ENCODE measurements at places on chromosomes 4 and X.

DNA sequence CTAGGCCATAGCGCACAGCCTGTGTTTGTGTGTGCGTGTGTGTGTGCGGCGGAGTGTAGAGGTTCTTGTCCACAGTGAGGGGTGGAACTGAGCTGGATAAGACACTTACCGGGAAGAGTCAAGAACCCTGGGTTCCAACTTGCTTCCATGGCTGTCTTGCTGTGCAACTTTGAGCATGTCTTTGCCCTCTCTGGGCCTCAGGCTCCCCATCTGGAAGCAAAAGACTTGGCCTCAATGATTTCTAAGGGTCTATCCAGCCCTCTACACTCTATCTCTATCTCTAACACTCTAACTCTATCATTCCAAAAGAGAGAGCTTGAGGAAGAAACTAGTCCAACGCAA, 121.3 kb upstream of the PJA1 start:
- DNase-seq: no peak

GRCh38 chr4:33714971-33715370, 2529.3 kb downstream of the ARAP2 start:
- no peak for DNase-seq

DNA sequence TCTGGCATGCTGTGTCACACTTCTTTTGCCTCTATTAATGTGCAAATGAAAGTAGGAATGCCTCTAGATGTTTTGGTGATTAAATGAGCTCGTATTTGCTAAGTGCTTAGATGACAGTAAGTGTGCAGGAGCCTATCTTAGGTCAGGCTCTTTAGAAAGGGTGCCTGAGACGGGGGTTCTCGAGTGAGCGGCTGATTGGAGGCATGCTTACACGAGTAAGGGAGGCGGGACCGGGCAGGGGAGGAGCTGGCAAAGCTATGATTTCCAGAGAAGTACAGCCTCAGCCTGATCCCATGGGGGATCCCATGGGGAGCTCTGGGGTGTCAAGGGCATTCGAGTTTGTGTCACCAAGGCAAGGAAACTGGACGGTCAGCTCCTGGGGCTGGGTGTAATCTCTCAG, 44.8 kb downstream of the CLDN34 start:
- no peak for DNase-seq

GRCh38 chr4:139913398-139913990, 240.5 kb downstream of the MAML3 start:
- DNase-seq: no peak

- no peak for DNase-seq
Measured at GRCh38 chrX:151183912-151184565, 7.7 kb downstream of the GPR50 start.

DNA sequence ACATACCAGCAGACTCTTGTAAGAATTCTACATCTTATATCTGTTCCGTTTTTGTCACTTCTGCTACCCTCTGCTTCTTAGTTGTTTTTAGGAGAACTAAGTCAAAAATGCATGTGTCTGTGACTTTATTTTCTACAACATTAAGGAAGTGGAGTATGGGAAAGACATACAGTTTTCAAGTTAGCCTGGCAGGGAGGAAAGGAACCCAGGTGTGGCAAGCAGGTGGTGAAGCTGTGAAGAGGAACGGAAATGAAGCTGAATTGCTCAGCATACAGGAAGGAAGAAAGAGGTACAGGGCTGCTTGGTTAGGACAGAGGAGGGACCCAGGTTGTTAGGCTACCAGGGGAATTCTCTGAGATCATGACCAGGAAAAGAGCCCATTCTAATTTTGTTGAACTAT, 9.4 kb downstream of the GPRIN3 start:
- no peak for DNase-seq

DNA sequence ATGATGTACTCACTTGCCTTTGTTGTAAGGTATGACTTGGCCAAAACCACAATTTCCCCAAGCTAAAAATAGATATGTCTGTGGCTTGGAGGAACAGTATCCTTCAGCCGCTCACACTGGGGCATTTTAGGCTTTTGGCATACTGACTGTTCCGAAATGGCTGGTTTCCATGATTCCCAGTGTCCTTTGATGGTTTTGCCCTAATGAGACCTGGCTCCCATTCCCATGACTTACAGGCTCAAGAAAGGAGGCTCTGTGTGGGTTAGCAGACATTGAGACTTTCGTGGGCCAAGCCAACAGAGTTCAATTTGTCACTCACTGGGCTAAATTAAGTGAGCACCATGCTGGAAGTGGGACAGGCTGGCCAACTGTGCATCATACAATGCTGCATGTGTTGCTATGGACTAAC, 150.6 kb downstream of the CEP135 start:
- no peak for DNase-seq

DNA sequence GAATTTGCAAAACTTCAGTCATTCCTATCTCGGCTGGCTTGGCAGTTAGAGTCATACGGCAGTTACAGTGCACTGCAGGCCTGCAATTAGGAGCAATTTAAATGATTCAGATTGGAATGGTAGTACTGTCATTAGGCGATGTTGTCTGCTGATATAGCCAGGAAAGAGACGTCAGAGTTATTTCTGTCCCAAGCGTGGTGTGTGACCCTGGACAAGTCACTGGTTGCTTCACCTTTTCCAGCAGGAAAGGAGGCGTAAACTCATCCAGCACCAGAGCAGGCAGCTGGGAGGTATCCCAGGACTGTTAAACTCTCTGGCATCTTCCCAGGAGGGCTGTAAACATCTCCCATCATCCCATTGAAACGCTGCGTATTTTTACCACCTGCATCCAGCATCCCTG, 836 bp upstream of the LNX1 start:
- no peak for DNase-seq

DNA sequence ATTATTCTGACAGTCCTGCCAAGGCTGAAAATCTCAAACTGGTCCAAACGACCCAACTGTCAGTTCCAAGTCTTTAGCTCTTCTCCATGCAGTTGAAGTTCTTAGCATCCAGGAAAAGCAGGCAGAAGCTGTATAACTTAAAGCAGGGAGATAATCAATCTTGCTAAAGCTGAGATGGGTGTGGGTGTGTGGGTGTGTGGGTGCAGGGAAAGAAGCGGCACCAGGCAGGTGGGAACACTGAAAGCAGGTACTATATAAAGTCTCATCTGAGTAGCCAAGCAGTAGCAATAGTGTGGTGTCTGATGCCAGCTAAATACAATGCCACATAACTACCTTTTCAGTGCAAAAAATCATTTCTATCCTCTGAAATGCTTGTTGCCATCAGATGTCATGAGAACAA, 69.7 kb upstream of the EGFL6 start:
- no peak for DNase-seq

- no peak for DNase-seq
Measured at GRCh38 chr4:147017081-147017480, 71.4 kb upstream of the TTC29 start.

GRCh38 chr4:8291036-8291682, 21.6 kb downstream of the HTRA3 start:
- DNase-seq: no peak

DNA sequence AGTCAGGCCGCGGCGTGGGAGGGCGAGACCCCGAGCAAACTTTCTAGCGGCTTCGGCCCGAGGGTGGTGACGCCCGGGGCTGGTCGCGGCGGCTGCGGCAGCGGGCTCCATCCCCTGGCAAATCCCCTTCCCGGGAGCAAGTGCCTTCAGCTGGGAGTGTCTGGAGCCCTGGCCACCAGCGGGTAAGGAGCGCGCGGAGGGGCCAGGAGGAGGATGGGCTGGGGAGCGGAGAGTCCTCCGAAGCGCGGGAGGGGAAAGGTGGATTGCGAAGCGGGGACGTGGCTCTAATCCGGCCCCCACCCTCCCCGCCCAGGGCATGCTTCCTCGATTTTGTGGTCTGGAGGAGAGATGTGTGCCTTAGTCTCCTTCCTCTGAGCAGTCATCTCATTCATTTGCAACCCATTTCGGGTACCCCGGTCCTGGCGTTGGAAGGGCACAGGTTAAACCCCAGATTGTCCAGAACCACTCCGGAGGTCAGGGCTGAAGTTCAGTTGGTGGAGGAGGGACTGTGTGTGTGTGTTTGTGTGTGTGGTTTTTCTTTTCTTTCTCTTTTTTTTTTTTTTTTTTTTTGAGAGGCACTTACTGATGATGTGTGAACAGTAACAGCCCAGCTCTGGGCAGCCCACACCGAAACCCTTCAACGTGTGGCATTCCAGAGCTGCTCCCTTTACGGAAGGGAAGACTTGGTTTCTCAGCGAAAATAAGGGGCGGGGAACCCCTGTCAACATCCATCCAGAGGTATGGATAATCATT, 516 bp downstream of the SGMS2 start:
- no peak for DNase-seq

- no peak for DNase-seq
Measured at GRCh38 chrX:96538104-96538725, 146.4 kb upstream of the DIAPH2 start.

DNA sequence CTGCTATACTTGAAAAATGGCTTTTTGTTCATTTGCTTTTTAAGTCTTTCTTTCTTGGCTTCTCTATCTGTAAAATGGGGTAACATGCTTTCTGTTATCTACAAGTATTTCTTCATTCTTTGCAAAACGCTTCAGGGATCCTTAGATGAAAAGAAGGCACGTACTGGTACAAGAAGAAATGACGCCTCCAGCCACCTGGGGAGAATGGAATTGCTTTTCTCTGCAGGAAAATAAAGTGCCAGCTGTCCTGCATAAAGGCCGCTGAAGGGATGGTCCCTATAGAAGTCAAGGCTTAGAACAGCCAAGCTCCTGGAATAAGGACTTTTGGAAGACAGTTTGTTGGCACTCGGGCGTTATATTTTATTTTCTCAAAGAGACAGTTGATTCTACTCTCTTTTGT, 210.8 kb upstream of the RASGEF1B start:
- DNase-seq: no peak

DNA sequence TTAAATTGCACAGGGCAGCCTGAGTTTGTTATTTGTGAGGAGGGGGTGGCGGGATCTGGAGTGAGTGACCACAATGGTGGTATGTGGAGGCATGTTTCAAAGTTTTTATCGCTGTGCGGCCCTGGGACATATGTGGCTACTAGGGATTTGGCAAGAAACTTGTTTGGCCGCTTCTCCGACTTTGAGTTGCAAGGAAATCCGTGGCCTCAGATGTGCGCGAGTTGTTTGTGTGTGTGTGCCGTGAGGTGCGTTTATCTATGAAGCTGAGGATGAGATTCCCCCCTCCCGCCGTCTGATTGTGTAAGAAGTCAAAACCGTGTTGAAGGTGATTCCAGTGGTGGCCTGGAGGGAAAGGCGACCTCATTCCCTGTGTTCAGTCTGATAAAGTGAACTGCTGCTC, 1.4 kb downstream of the JADE3 start:
- DNase-seq: no peak

- DNase-seq: no peak
Measured at GRCh38 chr4:185323606-185324005, 72.1 kb downstream of the LRP2BP start.

- DNase-seq: no peak
Measured at GRCh38 chrX:15217161-15217560, 52.7 kb downstream of the ASB9 start.

- no peak for DNase-seq
Measured at GRCh38 chrX:115449742-115450141, 111.2 kb upstream of the PLS3 start.

- DNase-seq: no peak
Measured at GRCh38 chr4:21605006-21605405, 343.6 kb downstream of the KCNIP4 start.

DNA sequence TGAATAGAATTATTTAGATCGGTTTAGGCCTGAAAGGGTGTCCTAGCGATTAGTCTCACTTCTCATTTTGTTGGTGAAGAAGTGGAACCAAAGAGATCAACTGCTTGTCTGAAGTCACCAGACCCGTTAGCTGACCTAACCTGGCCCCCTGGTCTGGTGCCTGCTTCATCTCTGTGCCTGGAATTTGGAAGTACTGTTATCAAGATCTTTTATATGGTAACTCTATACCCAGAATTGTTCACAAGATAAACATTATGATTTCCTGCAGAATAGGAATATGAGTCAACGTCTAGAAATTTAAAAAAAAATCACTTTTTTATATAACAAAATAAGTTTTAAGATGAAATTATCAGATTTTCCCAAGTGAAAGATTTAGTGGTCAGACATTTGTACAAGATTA, 37.2 kb downstream of the LRP2BP start:
- no peak for DNase-seq

- DNase-seq: no peak
Measured at GRCh38 chr4:111330786-111331185, 707.9 kb upstream of the PITX2 start.

DNA sequence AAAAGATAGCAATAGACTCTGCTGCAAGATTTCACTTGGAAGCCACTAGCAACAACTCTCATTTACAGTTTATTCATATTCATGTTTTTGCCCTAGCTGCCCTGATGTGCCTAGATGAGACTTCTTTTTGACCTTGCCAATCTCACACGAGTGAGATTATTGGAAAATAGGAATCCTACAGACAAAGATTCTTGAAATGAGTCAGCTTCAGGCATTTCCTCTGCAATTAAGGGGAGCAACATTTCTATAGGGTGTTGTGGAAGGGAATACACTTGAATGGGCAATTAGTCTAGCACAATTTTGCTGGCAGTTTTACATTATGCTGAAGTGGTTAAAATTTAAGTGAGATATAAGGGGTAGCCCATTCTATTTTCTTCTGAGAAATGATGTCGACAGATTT, 217.0 kb upstream of the FAT4 start:
- no peak for DNase-seq

DNA sequence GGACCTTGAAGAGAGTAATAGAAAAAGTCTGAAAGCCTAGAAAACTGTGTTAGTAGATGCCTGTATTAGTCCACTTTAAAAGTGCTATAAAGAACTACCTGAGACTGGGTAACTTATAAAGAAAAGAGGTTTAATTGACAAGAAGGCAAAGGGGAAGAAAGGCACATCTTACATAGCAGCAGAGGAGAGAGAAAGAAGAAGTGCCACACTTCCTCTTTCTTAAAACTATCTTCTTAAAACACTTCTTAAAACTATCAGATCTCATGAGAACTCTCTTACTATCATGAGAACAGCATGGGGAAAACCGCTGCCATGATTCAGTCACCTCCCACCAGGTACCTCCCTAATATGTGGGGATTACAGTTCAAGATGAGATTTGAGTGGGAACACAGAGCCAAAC, 18.8 kb upstream of the COL25A1 start:
- DNase-seq: no peak

All from stimulated activated CD4-positive, alpha-beta T cell treated with anti-CD3 and anti-CD28 coated beads, TNF-alpha, amount 100 ng/mL, for 24 hours (primary cell).